OCI-M1 (cell line): ENCODE measurements at places on chromosomes 3 and 15.

DNA sequence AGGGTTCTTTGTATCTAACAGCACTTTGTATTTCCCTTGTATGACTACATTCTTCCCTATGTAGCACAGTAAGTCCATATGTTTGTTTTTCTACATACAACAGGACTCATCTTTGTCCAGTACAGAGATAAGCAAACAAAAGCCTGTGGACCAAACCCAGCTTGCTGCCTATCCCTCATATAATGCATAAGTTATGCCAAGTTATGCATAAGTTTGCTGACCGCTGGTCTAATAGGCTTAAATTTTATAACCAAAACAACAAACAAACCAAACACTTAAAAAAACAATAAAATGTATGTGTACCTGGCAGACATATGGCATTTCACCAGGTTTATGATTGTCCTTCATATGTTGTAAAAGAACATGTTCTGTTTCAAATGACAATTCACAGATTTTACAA lies 56.0 kb downstream of the ZNF280D start:
- DNase-seq = no peak

DNA sequence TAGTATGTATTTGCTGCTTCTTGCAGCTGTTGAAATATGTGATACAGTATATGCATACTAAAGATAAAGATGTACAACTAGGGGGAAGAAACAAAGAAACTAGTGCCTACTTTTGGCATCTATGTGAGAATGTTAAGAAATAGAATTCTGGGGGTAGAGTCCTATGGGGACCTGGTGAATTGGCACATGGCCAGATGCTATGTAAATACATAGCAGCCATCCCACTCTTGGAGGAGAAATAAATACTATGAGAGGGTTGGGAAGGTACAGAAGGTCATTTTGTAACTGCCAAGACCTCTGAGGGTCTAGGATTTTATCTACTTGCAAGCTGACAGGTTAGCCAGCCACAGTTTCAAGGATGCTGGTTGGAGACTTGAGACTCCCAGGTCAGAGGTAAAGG lies 298.3 kb upstream of the TBL1XR1 start:
- DNase-seq = no peak

DNA sequence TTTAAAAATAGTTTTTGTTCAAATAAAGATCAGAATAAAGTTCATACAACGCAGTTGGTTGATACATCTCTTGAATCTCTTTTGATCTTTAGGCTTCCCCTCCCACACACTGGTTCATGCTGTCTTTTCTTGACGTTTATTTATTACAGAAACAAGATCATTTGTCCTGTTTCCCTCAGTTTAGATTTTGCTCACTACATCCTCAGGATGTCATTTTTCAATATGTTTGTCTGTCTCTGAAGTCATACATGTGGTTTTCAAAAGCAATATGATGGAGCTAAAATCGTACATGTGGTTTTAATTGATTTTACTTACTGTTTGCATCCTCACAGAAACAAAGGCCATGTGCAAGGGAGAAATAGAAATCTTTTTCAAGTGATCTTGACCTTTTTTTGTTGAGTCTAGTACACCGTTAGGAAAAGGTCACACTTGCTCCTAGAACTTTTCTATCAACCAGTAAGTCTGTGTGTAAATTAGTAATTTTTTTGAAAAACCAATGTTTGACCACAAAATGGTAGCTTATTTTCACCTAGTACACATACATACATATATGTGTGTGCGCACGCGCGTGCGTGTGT lies 63.7 kb upstream of the SENP5 start:
- no peak for DNase-seq

GRCh38 chr3:134249296-134249841 lies 1.3 kb downstream of the RYK start:
- peak; percentile 59 for DNase-seq

DNA sequence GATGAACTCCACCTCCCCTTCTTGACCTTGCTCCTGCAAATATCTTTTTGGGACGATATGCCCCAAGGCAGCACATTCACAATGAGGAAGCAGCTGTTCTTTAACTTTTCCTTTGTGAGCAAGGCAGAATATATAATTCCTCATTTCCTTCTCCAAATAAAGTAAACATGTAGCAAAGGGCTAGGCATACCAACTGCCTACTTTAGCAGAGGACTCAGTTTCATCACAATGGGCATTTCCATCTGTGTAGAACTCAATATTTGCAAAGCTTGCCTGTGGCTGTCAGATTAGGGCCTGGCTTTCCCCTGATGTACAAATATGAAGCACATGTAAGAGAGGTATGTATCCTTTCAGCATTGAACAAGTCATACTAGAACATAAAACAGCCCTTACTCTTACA lies 366.9 kb downstream of the RSL24D1 start:
- DNase-seq = no peak

DNA sequence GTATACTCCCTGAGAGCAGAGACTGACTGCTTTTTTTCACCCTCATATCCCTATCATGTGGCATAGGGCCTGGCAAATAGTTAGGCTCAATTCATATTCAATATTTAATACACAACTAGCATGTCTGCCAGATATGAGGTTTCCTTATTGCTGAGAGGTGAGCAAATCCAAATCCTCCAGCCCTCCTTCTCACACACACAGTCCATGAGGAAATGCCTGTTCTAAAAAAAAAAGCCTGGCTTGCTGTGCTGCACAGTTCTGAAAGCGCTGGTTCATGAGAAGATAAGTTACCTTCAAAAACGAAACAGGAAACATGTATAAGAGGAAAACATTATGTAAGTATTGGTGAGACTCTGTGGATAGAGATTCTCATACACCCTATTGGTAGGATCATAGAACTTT lies 15.5 kb upstream of the ACAP2 start:
- DNase-seq = peak; percentile 79

- DNase-seq = peak; percentile 8
Measured at GRCh38 chr3:122099255-122099654, 44.1 kb downstream of the CD86 start.

- DNase-seq = no peak
Measured at GRCh38 chr3:197957790-197958133, 2.3 kb upstream of the LMLN start.

DNA sequence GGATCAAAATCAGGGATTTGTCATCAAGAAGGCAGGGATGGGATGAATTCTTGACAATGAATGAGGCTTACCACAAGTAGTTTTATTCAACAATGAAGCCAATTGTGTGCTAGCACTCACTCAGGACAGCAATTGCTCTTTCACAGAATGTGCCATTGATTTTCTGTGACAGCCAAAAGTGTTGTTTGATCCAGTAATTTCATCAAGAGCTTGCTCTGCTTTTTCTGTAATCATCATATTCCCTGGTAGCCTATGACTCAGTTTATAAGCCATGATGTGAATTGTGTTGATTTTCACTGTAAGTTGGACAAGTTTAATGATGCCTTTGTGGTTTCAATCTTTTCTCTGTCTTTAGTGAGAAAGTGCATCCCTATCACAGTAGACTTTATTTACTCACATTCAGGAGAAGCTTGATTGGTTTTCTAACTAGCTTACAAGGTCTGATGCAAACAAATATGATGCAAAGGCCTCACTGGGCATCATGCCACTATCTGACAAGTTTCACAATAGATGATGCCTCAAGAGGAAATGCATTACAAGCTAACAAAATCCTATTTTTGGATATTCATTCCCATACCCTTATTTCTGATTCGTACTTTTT lies 13.6 kb upstream of the CSRNP1 start:
- DNase-seq = peak; percentile 54

- DNase-seq = peak; percentile 63
Measured at GRCh38 chr3:46845397-46845859, 17.8 kb downstream of the MYL3 start.

DNA sequence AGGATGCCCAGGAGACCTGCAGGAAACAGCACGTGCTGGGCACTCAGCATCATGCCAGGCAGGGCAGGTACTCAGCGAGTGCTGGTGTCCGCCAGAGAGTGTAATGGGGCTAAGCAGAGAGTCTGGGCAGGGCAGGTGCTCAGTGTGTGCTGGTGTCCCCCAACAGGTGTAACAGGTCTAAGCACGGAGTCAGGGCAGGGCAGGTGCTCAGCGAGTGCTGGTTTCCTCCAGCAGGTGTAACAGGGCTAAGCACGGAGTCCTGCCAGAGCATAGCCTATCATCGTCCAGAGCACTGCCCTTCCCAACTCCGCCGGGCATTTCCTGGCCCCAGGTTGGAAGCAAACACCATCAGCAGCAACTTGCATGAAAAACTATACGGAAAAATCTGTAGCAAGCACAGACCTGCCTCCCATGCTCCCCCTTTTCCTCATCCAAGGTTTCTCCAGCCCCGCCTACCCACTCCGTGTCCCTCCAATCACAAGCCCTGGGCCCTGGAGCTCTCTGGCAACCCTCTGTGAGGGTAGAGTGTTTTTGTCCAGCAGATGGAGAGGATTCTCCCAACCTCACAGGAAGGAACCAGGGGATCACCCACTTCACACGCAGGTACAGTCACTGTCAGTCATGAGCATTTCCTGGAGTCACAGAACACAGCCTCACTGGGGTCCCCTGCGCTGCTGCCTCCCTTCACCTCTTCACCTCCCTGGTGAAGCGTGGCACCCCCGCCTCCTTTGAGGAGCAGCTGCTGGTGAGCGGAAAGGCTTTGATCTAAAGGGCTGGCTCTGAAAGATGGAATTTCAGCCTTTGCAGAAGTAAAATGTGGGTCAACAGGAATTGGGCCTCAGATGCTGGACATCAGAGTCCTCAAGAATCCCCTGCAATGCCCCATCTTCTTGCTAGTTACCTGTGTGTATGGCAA lies 302.5 kb downstream of the OCA2 start:
- DNase-seq = no peak

DNA sequence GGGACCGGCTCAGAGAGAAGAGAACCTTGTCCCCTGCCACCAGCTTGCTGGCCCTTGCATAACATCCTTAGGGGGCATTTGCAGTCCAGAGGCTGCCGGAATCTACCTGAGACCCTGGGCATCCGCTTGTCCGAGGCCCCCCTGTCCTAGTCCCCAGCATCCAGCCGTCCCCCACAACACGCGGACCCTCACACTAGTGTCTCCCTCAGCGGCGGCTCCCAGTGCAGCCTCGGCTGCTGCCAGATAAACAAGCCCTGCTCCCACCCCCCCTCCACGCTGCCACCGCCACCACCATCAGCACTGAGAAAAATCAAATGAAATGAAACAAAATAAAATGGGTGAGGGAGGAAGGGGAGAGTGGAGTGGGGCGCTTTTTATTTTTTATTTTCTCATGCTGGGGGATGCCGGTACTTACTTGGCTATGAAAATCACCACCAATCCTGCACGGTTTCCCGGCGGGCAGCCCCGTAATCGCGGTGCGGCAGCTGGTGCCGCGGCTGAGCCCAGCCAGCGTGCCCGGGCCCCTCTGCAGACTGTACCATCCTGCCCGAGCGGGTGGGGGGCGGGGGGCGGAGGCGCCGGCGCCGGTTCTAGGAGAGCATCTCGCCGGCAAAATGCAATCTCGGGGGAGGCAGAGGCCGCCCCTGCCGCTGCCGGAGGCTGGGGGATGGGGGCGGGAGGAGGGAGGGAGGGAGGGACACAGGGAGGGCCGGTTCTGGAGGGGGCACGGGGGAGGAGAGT lies at the start of gene ATP2B2:
Gene ATP2B2 (minus strand): TSS at position 537 of the 741 bp plus-strand sequence. CDS start 56,043 bp downstream, outside the sequence.
- DNase-seq = no peak

- DNase-seq = no peak
Measured at GRCh38 chr15:42721916-42722315, 15.0 kb downstream of the CDAN1 start.

DNA sequence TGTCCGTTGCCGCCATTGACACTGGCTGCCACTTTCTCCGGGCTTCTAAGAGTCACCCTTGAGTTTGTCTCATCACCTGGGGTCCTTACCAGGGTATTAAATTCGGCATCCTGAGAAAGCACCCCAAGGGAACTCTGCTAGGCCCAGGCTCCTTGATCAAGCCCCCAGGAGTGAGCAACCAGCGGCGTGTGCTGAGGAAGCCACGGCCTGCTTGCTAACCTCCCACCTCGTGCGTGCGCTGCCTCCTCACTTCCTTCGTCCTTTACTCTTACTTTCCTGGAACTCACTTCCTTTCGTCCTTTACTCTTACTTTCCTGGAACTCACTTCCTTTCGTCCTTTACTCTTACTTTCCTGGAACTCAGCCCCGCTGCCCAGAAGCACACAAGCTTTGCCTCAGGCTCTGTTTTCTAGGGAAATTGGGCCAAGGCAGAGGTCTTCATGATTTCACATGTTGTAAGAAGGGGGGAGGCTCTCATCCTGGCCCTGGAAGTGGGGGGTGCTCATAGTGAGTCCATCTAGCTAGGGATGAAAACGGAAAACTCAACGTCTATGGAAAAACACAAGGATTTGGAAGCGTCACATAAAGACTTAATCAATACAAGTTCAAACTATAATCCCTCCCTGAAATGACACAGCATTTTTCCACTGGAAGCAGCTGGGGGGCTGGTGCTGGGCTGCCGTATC lies 36.7 kb upstream of the BDH1 start:
- peak; percentile 80 for DNase-seq

GRCh38 chr3:184574515-184575417 lies 13.2 kb downstream of the EPHB3 start:
- no peak for DNase-seq

- DNase-seq = no peak
Measured at GRCh38 chr3:189593581-189593980, 37.6 kb upstream of the TP63 start.

- DNase-seq = no peak
Measured at GRCh38 chr15:39193611-39194010, 387.3 kb upstream of the THBS1 start.

DNA sequence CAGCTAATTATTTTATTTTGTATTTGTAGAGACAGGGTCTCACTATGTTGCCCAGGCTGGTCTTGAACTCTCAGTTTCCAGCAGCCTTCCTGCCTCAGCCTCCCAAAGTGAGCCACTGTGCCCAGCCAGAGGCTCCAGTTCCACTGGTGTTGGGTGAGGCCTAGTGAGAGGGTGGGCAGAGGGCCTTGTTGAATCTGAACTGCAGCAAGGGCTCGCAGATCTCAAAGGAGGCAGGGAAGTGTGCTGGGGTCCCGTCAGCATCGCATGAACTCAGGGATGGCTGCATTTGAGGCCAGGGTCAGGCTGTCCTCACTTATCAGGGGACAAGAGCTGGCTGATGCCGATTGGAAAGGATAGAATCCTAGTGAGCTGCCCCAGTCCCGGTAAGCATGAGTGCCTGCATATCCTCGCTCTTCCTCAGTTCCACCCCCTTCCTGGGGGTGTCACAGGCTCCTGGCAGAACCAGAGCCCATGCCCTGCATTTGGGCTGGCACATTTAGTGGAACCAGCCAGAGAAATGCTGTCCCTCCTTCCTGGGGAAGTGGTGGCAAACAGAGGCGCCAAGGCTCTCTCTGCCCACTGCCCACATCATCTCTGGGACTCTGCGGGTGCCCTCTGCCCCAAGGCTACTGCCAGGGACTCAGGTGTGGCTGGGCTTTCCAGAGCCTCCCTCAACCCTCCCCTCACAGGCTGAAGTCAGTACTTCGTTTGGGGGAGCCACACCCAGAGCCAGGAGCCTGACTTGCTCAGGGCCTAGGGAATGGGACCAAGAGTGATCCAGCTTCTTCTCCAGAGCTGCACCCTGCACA lies 24.1 kb downstream of the ALS2CL start:
- no peak for DNase-seq
